CD4-positive, alpha-beta memory T cell (primary cell): ENCODE measurements at places on chromosomes 2 and 18. TPM values are rescaled to one million over a fixed set of nuclear protein-coding genes. Genes with fewer than 3 reads are reported as not detected.

DNA sequence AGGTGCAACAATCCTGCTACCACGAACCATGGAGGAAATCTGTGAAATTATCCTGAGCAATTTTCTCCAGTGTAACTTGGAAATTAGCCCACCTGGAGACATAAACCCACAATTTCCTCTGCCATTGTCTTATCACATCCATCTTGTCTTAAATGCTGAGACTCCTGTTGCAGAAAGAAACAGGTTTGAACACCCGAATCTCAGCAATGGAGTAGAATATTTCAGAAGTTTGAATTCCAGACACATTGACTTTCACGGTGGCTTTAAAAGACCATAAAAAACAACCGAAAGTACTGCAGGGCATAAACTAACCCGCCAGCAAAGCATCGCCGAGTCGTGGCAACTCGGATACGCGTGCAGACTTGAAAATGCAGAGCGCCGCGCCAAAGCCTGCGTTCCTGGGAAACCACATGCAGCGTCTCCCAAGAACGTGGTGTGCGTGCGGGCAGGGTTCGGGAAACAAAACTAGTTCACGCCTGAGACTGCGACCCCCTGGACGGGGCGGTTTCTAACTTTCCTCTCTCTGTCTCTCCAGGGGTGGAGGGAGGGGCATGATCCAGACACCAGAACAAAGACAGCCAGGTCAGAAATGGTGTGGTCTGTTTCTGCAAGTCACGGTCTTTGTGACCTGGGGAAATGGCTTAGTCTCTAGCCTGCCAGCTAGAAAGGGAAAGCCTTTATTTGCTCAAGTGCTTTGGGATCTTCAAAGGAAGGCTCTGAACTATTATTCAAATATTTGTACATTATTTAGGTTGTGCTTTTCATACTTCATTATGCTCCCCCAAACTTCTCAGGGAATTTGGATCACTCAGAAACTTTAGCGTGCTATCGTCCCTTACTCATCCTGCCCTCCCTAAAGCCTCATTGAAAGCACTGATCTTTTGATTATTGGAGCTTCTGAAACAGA lies 26.9 kb upstream of the KCTD1 start:
- no peak for DNase-seq

- no peak for DNase-seq
Measured at GRCh38 chr2:68900496-68901198, 29.4 kb upstream of the BMP10 start.

GRCh38 chr2:74984947-74985637 lies 26.6 kb downstream of the POLE4 start:
- DNase-seq: no peak

DNA sequence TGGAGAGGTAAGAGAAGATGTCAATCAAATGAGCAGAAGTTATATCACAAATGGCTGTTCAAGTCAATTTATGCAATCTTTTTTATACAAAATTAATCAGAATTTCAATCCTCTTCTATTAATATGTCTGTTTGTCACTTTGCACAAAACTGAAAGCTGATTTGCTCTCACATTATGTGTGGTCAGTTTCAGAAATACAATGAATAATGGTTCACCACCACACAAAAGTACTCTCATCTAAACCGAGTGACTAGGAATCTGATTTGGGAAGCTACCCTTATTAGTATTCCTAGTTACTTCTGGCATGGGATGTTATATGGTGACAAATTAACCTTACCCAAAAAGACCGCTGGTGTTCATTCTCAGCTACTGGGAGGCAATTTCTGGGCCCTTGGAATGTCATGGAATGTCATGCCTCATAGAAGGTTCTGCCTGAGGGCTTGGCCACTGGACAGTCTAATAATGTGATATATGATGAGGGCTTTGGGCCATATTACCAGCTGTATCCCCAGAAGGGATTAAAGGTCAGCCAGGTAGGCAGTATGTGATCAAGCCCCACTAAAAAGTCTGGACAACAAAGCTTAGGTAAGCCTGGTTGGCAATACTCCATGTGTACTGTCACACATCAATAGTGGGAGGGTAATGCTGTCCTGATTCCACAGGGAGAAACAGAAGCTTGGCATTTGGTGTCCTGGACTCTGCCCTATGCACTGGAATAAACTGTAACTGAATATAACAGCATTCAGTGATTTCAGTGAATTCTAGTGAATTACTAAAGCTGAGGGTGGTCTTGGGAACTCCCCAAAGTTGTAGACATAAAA lies 113.2 kb downstream of the PIGN start:
- no peak for DNase-seq

DNA sequence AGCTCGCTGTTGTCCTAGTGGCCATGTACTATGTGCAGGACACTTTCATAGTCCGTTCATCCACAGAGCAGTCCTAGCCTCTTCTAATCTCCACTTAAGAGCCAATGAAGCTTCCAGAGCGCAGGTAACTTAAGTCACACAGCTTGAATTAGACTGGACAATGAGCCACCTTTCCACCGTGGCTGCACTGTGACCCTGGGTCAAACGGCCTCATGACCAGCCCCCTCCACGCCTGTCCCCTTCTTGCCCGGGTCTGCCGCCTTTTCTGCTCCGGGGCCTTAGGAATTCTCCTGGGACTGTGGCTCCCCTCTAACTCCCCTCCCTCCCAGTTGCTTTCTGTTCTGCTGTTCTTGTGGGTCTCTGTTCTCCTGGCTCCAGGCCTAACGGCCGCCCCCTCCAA lies 8.4 kb upstream of the PRKCE start:
- no peak for DNase-seq

DNA sequence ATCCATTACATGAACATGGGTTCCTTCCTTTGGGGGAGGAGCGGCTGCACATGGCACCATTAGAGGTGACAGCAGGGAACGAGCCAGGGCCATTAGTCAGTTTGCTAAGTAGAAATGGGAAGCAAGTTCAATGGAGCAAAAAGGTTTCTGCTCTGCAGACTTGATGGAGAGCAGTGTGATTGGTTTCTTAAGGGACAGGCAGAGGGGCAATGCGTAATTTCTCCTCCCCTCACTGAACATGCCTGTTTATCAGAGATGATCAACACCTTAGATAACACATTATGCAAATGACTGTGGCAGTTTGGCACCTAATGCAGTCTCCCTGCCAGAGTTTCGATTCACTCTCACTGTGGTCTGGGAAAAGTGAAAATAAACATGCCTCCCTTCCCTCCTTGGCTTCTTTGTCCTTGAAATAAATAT lies 414.5 kb downstream of the STK39 start:
- DNase-seq: no peak

Gene CNDP1
- total RNA-seq: not detected

Gene INPP5D
- total RNA-seq: 127 TPM

Gene TLX2
- total RNA-seq: 0.53 TPM
